Stimulated activated CD4-positive, alpha-beta T cell treated with anti-CD3 and anti-CD28 coated beads, Interleukin-12 subunit alpha, Interleukin-12 subunit beta, amount 100 ng/mL, for 48 hours (primary cell): ENCODE measurements at places on chromosomes 16 and 17.
A peak's percentile ranks its signal among the peaks of the same experiment; 100 is the strongest.

GRCh38 chr16:68762996-68763756, 26.1 kb downstream of the CDH1 start:
- no peak for DNase-seq

- no peak for DNase-seq
Observed at GRCh38 chr17:31525801-31526549, 134.5 kb downstream of the RAB11FIP4 start.

DNA sequence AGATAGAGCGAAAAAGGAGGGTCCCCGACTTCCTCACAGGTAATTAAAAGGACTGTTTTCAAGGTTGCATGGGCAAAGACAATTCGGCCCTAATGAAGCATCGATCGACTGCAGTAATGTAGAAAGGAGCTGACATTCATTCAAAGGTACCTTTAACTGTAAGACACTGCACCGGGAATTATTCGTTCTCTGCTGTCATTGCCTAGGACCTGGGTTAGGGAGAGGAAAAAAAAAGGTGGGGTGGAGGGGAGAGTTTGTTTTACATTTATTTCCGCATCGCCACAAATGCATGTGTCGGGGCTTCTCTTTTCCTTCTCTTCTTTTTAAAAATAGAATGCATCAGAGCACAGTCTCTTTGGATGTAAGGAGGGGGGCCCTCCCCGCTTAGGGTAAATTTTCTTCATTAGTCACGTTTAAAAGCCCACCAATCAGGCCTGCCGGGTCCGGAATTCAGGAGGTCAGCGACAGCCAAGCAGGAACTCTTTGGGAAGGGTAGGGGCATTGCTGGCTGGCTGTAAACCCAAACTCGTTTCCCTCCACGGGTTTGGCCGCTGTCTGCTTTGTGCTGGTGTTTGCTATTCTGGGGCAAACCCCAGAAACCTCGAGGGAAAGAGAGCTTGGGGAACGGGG, 496.2 kb upstream of the ZFHX3 start:
- no peak for DNase-seq

DNA sequence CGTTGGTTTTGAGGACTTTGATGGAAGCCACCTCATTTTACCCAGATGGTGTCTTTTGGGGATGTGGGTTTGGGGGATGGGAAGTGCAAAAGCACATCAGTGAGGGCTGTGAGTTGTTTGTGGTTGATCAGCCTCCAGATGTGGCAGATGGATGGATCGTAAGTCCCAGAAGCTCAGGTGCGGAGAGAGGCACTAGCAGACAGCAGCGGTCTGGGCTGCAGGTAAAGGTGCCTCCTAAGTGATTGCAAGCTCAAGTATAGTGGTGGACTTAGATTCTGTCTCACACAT, 18.0 kb downstream of the HS3ST3B1 start:
- no peak for DNase-seq

DNA sequence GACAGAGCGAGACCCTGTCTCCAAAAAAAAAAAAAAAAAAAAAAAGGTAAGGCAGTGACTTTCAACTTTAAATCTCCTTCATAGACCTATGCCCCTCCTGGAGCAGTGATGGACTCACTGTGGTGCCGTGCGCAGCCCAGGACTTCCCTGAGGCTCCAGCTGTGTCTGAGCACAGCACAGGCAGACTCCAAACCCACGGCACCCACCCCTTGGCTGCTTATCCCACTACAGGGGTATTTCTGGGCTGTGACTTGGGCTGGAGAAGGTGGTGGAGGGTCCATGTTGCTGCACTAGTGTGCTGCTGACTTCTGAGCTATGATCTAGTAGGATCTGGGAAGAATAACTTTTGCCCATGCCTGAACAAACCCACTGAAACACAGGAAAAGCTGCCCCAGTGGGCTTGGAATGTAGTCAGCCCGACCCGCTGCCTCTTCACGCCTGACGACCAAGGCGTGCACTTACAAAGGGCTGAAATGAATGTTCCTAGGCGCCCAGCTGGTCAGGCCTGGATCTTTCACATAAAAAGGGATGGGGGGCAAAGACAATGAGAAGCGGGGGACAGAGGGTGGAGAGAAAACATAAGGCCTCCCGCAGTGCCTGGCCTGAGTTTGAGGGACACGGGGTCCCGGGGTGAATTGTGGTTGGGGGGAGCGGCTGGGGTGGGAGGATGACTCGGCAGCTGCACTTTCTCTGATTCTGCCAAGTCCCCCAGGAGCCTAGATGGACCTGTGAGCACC, 83.0 kb downstream of the IRF8 start:
- no peak for DNase-seq

DNA sequence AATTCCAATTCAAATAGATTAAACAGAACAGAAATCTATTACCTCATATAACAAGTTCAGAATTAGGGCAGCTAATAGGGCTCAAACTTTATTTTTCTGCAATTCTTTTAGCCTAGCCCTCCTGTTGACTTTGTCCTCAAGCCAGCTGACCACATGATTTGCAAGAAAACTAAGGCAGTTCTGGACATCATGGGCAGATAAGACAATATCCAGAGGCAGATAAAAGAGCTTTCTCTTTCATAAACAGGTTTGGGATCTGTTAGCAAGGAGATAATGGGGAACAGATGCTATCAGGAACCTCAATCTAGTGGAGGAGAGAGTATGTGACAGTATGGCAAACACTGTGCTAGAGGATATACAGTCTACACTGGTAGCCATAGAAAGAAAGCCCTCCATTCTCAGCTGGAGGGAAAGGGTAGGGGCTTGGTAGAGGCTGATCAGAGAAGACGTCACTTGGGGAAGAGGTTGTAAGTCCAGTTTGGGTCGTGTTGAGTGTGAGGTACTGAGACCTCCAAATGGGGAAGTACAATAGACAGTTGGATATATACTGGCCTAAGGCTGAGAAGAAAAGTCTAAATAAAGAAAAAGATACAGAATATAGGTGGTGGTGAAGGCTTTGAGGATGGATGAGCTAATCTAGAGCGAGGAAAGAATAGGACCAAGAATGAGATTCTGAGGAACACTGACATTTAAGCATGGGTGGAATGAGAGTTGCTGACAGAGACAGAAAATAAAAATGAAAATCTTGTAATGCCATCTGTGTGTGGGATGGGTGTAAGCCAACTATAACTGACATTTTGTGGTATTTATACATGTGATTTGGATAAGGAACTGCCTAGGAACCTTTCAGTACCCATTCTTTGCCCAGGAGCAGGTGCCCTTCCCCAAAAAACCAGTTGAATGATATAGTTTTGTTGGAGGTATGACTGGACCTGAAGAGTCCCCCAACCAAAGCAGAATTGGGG, 67.4 kb downstream of the CYB561 start:
- DNase-seq = no peak

DNA sequence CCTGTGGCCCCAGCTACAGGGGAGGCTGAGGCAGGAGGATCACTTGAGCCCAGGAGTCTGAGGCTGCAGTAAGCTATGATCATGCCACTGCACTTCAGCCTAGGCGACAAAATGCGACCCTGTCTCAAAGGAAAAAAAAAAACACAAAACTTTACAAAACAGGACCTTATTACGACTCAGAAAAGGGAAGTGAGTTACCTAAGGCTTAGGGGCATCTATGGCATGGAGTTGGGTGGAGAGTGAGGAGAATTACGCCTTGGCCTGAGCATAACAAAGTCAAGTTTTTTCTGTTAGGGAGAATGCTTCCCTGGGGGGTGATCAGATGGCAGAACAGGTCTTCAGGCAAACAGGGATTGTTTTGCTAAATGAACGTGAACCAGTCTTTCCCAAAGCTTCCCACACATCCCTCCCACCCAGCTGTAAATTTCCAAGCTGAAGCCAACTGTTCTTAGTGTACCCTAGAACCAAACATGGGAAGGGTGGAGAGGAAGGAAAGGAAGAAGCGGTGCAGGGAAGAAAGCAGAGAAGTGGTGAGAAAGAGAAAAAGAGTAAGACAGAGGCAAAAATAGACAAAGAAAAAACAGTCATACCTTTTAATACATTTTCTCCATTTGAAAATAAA, 24.6 kb upstream of the TNRC6C start:
- DNase-seq = no peak

- no peak for DNase-seq
Observed at GRCh38 chr16:57530522-57531252, 5.7 kb downstream of the CCDC102A start.

- DNase-seq = peak; percentile 43
Observed at GRCh38 chr17:81959362-81960129, 1.4 kb downstream of the NOTUM start.

DNA sequence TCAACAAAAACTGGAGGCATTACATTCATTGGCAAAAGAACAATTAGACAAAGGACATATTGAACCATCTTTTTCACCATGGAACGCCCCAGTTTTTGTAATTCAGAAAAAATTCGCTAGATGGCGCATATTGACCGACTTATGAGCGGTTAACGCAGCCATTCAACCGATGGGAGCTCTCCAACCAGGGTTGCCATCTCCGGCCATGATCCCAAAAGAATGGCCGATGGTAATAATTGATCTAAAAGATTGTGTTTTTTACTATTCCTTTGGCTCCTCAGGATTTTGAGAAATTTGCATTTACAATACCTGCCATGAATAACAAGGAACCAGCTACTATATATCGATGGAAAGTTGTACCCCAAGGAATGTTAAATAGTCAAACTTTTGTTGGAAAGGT, 21.4 kb downstream of the ALOX15B start:
- DNase-seq = peak; percentile 27

DNA sequence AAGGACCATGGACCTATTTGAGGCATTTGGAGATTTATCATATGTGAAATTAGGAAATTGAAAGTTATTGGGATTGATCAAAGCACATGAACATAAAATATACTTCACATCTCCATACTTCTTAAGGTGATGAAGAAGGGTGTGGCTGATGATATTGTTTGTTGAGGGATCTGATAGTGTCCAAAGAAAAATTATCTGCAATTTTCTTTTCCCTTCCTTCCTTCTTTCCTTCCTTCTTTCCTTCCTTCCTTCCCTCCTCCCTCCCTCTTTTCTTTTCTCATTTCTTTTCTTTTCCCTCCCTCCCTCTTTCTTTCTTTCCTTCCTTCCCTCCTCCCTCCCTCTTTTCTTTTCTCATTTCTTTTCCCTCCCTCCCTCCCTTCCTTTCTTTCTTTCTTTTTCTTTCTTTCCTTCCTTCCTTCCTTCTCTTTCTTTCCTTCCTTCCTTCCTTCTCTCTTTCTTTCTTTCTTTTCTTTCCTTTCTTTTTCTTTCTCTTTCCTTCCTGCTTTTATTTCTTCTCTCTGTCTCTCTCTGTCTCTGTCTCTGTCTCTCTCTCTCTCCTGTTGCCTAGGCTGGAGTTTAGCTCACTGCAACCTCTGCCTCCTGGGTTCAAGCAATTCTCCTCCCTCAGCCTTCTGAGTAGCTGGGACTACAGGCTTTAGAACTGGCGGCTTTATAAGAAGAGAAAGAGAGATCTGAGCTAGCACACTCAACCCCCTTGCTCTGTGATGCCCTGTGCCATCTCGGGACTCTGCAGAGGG, 20.9 kb upstream of the ITPRIPL2 start:
- no peak for DNase-seq

DNA sequence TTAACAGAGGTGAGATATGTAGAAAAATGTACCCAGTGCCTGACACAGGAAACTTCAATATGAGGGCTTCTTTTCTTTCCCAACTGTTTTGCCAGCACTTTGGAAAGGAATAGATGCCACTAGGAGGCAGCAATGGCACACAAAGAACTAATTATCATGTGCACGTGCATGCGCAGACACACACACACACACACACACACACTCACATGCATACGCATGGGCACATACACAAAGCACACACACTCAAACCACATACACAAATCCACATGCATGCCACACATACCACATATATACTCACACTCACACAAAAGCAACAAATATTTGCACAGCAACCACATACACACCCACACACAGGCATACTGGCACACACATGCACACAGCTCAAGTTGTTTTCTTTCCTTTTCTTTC, 8.8 kb upstream of the CEP112 start:
- DNase-seq = peak; percentile 41

- no peak for DNase-seq
Observed at GRCh38 chr17:79509490-79509889, 101.4 kb downstream of the RBFOX3 start.

GRCh38 chr16:66291833-66292232, 74.7 kb upstream of the CDH5 start:
- DNase-seq = no peak

DNA sequence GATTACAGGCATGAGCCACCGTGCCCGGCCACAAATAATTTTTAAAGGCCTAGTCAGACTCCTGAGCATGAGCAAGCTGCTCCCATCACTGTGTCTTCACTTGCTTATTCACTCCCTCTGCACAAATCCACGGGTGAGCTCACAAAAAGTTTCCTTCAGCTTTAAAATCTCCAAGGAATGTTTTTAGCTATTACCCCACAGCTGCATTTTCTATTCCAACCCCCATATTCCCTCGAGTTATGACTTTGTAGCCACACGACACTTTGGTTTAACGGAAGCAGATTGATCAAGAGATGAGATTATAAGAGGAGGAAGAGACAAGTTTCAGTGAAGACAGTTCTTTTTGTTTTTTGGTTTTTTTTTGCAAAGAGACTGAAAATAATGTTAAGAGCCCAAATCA, 49.1 kb upstream of the SLC25A19 start:
- no peak for DNase-seq

GRCh38 chr17:69609473-69610305, 195.2 kb downstream of the MAP2K6 start:
- no peak for DNase-seq

- DNase-seq = peak; percentile 67
Observed at GRCh38 chr16:66650707-66651473, 45.7 kb downstream of the CMTM4 start.

GRCh38 chr17:80925688-80926335, 65.8 kb upstream of the CHMP6 start:
- DNase-seq = no peak

GRCh38 chr16:54944002-54944401, 13.3 kb downstream of the IRX5 start:
- DNase-seq = no peak

- no peak for DNase-seq
Observed at GRCh38 chr16:79359082-79359481, 241.5 kb downstream of the MAF start.

- no peak for DNase-seq
Observed at GRCh38 chr17:40174514-40174913, 2.8 kb upstream of the RAPGEFL1 start.

- no peak for DNase-seq
Observed at GRCh38 chr16:26667307-26667706, 399.4 kb upstream of the C16orf82 start.

- DNase-seq = no peak
Observed at GRCh38 chr17:40430272-40431230, 12.7 kb upstream of the IGFBP4 start.
